ENCODE measurements at places on chromosomes 3 and 15.

- DNase-seq, result no peak
Observed at GRCh38 chr3:45491344-45491743, 103.0 kb downstream of the LARS2 start.

DNA sequence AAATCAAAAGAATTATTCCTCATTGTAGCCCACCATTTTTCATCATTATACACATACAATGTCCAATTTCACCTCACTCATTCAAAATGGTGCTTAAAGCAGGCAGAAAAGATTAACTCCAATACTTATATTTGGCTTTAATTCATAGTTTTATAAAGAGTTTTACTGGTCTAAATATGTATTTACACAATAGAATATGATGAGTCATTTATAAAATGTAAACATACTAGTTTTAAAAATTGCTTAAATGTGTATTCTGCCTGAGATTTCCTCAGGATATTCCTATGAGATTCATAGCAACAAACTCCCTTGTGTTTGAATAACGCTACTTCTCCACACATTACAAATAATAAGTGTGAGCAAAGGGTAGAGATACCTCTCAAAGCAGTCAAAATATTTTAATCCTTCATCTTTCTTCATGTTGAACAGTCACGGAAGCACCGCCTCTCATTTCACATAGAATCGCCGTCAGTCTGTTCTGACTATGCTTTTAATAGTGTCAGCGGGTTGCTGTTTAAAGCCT is 75.7 kb upstream of the GBE1 start:
- no peak for DNase-seq

DNA sequence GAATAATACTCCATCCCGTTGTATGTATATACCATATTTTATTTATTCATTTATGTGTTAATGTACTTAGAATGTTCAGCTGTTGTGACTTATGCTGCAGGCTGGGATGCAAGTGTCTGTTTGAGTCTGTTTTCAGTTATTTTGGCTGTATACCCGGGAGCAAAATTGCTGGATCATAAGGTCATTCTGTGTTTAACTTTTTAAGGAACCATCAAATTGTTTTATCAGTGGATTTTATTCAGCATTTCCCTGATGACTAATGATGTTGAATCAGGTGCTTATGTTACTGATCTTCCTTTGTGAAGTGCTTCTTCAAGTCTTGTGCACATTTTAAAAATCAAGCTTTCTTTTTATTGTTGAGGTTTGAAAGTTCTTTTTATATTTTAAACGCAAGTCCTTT is 118.1 kb downstream of the SLC25A26 start:
- peak; percentile 53 for DNase-seq

DNA sequence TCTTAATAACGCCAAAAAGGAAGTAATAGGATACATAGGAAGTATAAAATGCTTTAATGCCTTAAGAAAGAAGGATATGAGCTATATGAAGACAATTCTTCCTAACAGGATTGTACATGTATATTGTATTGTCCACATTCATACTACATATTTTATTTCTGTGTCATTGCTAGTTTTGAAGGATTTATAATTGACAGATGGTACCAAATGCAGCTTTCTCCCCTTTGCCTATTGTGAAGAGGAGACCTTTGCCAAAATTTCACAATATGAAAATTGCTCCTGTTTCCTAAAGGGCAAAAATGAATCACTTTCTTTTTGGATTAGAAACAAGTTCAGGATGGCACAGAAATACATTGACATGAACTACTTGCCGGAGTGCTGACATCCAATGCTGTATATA is 34.8 kb upstream of the EOMES start:
- peak; percentile 10 for DNase-seq

DNA sequence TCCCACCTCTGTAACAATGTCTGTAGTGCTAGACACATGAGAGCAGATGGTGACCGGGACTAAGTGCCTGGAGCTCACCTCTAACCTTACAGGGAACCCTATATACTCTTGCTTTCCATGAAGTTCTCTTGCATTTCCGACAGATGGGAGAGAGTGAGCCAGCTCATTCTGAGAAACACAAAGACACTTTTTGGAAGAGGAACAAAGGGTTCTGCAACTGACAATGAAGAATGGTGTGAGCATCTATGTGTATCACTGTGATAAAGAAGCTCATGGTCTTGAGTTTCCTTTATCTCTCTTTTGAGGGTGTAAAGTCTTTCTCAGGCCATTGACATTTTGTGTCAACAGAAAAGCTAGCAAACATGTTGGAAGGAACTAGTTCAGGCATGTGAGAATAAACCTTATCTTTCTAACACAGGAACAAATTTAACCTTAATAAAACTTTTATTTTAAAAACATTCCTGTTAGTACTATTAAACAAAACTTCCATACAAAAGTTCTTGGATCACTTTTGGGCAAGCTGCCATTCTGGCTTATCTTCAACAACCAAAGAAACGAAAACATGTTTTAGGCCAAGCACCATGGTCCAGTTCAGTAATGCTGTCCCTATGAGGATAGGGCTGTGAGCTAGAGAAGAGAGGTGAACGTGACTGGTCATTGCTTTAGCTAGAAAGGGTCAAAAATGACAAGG is 142.7 kb downstream of the THRB start:
- DNase-seq, result peak; percentile 67

- no peak for DNase-seq
Observed at GRCh38 chr15:78804391-78804792, 6.9 kb downstream of the ADAMTS7 start.

- DNase-seq, result no peak
Observed at GRCh38 chr3:97070302-97070701, 255.9 kb downstream of the EPHA6 start.

DNA sequence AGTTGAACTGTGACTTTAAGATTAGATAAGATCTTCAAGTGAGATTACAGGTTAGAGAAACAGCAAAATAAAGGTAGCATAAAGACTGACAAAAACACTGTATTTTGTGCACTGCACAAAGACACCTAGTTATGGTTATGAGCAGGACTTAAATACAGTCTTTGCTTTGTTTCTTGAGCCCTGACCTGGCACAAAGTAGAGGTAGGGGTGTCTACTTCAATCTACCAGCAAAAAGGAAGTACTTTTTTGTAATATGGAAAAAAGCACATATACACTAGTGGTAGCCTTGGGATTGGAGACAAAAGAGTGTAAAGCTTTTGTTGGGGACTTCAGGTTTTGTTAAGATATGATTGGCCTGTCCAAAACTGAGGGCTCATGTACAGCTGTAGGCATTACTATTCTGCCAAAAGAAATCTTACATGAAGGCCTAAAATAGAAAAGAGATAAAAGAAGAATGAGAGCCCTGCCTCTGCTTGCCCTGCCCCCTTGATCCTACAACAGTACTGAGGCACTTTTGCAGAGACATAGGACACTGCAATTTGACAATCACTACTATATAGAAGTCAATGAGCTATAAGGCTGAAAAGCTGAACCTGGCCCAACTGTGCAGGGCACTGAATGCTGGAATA is 194.3 kb downstream of the CBLB start:
- DNase-seq, result no peak

- DNase-seq, result no peak
Observed at GRCh38 chr3:42705058-42705767, 2.6 kb upstream of the HHATL start.

DNA sequence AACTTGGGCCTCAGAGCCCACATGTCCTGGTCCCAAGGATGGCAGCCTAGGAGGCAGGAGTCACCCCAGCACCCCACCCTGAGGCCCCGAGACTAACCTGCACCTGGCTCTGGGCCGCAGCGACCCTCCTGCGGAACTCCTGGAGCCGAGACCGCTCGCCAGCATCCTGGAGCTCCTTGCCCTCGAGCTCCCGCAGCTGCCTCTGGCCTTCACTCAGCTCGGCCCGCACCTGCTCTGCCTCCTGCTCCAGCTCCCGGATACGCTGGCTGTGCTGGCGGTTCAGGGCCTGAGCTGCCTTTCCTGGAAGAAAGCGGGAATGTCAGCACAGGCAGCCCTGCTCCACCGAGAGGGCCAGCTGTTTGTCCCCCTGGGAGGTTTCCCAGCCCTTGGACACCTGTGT is 13.2 kb downstream of the KIF7 start:
- DNase-seq, result no peak

GRCh38 chr15:69277316-69277715 is 21.4 kb upstream of the PAQR5 start:
- DNase-seq, result no peak

GRCh38 chr3:107663266-107663665 is 140.5 kb downstream of the BBX start:
- DNase-seq, result no peak

DNA sequence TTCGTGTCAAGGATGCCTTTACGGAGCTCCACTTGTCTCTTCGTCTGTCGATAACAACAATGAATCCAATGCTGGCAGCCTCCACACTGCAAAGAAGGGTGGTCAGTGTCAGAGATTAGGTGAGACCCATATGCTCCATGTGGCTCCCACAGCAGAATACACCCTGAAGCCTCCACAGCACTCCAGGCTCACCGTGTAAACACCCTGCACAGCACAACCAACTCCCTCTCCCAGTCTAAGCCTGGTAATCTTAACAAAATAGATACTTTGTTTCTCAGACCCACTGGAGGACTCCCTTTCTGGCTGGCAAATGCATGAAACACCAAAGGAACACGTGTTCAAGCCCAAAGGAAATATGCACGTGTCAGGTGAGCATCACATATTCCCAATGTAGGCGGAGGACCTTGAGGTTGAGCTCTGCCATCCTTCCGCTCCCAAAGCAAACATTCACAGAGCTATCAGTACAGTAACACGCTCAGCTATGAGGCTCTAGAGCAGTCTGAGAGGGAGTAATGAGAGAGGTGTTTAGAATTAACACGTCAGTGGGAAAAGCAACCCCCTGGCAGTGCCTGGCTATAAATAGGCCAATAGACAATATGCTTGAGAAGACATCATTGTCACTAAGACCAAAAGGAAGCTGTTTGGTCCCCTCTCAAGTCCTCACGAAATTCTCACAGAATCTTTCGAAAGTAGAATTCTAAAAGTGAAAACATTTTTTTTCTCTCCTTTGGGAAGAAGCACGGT is 86.7 kb downstream of the MCF2L2 start:
- no peak for DNase-seq

- DNase-seq, result no peak
Observed at GRCh38 chr3:40152482-40153133, 156.9 kb upstream of the EIF1B start.

- no peak for DNase-seq
Observed at GRCh38 chr3:1404270-1404962, 311.6 kb downstream of the CNTN6 start.

DNA sequence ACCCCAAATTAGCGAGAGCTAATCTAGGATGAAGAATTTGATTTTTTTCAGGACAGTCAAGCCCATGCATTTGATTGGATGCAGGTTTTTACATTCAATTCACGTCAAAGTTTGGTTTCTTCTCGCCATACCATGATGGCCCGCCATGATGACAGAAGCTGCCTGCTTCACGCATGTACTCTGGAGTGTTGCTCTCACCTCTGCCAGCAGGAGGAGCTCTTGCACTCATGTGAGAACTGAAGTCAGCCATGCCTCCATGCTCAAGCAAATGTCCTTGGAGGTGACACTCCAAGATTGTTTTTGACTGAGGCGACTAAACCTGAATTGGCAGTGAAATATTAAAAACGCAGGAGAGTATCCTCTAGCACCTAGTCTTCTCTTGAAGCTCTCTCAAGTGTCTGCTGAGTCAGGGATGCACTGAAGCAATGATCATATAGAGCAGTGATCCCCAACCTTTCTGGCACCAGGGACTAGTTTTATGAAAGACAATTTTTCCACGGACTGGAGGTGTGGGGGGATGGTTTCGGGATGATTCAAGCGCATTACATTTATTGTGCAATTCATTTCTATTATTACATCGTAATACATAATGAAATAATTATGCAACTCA is 120.9 kb downstream of the SAMMSON start:
- peak; percentile 65 for DNase-seq

DNA sequence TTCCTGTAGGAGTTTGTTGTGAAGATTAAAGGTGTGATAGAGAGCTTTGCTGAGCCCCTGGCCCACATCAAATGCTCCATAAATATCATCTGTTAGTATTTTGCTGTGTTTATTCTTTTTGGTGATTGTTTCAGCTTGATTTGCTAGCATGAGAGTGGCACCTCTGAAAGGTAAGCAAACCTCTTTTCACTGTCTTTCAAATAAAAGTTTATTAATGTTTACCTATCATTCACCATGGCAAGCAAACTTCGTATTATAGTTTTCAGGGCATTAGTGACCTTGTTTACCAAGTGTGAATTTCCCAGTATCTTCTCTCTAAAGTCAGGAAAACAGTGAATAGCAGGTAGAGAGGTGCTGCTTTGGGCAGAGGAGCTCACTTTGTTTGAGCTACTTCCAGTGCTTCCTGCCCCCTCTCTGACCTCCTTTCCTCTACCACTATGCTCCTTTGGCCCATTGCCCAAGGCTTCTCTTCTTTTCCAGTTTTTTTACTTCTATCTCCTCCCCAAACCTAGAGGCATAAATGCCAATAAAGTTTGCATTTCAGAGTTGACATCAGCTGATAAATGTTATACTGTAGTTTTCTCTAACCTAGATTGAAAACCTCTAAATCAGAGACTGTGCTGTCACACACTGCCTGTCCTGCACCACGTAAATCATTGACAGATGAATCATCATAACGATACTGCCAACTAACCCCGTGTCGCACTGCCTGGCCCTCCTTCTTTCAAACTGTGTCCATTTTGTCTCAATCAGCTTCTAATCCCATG is 569.0 kb downstream of the TUSC7 start:
- DNase-seq, result peak; percentile 39

GRCh38 chr15:45121706-45122417 is 7.7 kb downstream of the DUOXA2 start:
- DNase-seq, result peak; percentile 89

GRCh38 chr3:171168086-171168485 is 141.6 kb upstream of the SLC2A2 start:
- peak; percentile 69 for DNase-seq

DNA sequence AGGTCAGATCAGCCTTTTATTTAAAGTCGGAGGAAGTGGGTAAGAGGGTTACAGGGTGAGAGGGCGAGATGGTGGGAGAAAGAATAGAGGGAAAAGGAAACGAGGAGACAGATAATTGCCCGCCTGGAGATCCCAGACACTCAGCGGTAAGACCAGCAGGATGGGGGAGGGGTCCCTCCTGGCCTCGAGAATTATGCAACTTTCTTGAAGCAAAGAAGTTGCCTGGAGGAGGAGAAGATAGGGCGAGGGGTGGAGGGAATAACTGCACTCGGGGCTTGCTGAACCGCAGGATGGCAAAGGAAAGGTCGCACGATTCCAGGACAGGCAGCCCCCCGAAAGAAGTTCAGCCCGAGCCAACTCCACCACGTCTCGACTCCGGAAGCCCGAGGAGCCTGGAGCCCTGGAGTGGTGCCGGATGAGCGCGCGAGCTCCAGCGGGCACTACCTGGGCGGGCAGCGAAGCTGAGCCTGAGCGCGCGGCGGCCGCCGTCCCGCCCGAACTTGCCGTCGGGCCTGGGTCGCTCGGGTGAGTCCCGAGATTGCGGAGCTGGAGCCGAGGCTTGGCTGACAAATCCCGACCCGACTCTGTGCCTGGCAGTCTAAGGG is 402 bp downstream of the WWTR1 start:
- DNase-seq, result peak; percentile 59

- peak; percentile 21 for DNase-seq
Observed at GRCh38 chr3:13655061-13655913, 106.4 kb downstream of the FBLN2 start.

DNA sequence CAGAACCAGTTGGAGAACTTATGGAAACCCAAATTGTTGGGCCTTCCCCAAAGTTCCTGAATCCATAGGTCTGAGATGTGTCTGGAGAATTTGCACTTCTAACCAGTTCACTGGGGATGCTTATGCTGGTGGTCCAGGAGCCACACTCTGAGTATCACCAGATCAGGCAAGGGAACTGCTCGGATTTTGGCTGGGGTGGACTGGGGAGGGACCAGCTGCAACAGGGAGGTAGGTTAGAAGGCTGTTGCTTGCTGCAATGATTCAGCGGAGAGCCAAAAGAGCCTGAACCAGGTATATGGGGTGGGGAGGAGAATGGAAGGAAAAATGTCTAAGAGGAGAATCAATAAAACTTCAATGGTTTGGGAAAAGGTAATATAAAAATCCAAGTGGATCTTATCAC is 45.9 kb upstream of the EPHB1 start:
- DNase-seq, result no peak
